ENCODE measurements at places on chromosomes 11 and 22.
A peak's percentile ranks its signal among the peaks of the same experiment; 100 is the strongest.

DNA sequence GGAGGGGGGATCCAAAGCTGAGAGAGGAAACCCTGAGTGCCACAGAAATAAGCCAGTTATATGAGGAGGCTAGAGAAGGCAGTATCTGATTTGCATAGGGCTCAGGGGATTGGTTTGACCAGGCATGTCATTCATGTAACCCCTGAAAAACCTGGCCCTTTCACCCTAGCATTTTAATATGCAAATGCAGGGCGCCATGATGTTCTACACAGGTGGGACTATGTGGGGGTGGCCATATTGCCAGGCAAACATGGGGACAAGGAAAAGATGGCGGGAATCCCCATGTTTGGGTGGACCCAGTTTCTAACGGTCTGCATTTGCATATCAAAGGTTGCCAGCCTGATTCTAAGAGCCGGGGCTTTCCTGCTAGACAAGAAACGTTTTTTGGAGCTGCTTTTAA is 27.2 kb downstream of the CSF2RB start:
- no peak for DNase-seq

- DNase-seq: no peak
These were observed 289.6 kb downstream of the ETS1 start for GRCh38 chr11:128297805-128298204.

GRCh38 chr11:6397156-6397555 is 6.9 kb downstream of the SMPD1 start:
- DNase-seq: no peak

- no peak for DNase-seq
These were observed 81.1 kb upstream of the CHRM4 start for GRCh38 chr11:46472662-46472994.

DNA sequence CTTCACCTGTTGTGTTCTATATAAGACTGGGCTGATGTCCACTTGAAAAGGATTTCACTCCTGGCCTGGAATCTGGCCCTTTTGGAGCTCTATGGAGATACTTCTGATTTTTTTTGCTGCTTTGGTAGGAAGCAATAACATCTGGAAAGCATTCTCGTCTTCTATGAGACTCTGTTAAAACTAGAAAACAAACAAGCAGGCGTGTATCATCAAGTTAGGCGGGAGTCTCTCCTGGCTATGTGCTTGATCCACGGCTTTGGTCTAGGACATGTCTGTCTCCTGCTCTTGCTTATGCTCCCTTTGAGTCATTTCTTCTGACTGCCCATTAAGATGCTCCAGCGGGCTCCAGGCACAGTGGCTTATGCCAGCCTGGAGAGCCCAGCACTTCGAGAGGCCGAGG is 121.4 kb upstream of the TTC12 start:
- no peak for DNase-seq

DNA sequence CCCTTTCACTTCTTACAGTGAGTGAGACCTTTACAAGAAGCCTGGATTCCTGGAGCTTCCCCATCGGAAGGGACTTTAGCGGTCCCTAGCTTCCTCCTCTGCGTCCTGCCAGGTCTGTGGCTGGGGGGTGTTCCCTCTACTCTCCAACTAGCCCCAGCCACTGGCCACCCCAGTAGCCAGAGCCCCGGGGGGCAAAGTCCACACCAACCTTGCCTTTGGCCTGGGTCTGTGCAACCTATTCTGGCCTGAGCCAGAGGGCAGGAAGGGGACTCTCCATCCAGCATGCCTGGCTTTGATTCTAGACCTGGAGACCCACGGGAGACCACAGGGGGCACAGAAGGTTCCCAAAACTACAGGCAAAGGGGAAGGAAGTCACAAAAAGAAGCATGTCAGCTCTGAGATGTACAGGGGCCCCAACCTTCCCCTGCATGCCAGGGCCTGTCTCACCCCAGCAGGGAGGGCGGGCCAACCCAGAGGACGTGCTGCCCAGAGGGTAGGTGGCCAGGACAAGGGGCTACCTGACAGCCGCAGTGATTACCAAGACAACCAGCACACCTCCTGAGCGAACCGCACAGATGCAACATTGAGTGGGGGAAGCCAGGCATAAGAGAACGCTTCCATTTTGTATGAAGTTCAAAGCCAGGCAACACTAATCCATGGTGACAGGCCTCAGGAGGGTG is 52.4 kb downstream of the DSCAML1 start:
- DNase-seq: no peak

- no peak for DNase-seq
These were observed 58.1 kb upstream of the CEP295 start for GRCh38 chr11:93603225-93604007.

- DNase-seq: no peak
These were observed 991.6 kb downstream of the BRD1 start for GRCh38 chr22:48835857-48836672.

GRCh38 chr11:100705447-100705846 is 18.4 kb downstream of the ARHGAP42 start:
- DNase-seq: no peak

GRCh38 chr11:47184711-47185304 is 1.4 kb downstream of the PACSIN3 start:
- DNase-seq: no peak

- DNase-seq: no peak
These were observed 657 bp downstream of the IGHMBP2 start for GRCh38 chr11:68904248-68904847.

DNA sequence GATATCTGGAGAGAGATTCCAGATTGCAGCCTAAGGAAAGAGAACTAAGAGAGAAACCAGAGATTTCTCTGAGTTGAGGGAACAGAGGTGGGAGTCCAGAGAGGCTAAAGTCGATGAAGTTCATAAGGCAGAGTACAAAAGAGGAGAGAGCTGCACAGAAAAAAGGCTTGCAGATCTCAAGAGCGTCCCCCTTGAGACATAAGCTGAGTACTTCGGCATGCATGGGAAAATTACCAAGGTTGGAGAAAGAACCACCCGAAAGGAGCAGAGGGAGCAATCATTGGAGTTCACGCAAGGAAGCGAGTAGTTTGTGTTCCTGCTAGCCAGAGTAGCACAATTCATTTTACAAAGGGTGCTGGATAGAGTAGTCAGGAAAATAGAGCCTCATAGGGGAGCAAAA is 293.5 kb downstream of the TMEM135 start:
- DNase-seq: no peak

DNA sequence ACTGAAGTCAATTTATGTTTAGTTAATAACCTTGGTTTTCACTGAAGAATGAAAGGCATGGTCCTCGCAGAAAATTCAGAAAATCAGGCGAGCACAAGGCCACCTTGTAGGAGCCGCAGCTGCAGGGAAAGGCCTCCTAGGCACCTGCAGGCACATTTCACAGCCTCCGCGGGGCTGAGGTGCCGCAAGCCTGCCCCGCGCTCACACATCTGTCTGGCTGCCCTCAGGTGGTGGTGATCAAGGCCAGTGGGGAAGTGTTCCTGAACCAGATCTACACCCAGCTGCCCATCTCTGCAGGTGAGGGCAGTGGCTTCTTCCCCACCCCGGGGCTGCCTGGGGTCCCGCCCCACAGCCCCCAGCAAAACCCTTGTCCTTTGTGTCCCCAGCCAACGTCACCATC is 10.5 kb downstream of the MUC5AC start:
- DNase-seq: no peak

DNA sequence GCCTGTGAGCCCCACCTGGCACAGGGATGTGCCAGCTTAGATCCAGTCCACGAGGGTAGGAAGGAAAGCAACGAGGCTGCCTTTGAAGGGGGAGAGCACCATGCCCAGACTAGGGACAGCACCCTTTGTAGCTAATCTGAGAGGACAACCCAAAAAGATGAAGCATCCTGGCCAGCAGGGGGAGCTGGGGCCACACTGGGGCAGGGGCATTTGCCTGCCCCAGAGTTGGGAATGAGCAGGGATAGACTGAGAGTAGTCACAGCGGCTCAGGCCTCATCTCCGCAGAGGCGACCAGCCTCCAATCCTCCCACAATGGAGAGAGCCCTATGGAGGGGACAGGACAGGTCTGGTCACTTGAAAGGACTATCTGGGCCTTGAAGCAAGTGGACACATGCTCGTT is 16.4 kb downstream of the LMO1 start:
- no peak for DNase-seq

- DNase-seq: no peak
These were observed 28.6 kb downstream of the FAM76B start for GRCh38 chr11:95760941-95761340.

GRCh38 chr11:60084631-60085273 is 3.7 kb upstream of the MS4A2 start:
- no peak for DNase-seq

GRCh38 chr11:78688460-78688859 is 113.8 kb upstream of the NARS2 start:
- DNase-seq: no peak

- DNase-seq: no peak
These were observed 12.0 kb downstream of the NPAT start for GRCh38 chr11:108210441-108210840.

- DNase-seq: no peak
These were observed 314.1 kb downstream of the CTTN start for GRCh38 chr11:70712471-70712870.

DNA sequence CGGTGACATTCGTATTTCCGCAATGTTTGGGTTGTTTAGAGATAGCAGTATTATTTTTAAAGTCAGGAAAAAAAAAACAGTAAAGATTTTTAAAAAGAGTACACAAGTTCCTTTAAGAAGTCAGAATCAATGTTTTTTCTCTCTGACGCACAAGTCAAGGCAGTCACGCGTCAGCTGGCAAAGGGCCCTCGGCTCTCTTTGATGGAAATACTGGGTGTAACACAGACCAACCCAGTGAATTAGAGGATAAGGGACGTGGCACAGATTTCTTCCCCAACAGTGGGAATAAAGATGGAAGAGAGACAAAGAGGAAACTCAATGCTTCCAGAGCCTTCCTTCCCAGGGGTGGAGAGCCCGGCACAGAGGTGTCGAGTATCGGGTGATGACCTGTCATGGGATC is 13.4 kb downstream of the ASCC2 start:
- DNase-seq: no peak

DNA sequence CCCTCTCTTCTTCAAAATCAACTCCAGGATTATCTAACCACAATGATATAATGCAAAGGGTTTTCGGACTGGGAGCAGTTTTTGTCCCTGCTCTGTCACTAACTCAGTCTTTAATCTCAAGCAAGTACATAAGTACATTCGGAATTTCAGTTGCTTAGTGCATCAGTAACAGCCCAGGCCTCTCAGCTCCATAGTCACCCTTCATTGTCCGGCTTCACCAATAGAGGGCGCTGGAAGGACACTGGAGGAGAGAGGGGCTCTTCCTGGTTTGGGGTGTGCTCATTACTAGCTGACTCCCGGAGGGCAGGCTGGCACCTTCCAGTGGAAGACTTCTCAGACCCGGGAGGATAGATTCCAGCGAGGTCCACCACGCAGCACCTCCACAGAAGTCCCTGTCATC is 90.4 kb upstream of the PDGFD start:
- DNase-seq: no peak

GRCh38 chr22:26904483-26904882 is 247.1 kb downstream of the MIAT start:
- DNase-seq: no peak

- DNase-seq: no peak
These were observed 86.4 kb upstream of the PICALM start for GRCh38 chr11:86155200-86155844.

DNA sequence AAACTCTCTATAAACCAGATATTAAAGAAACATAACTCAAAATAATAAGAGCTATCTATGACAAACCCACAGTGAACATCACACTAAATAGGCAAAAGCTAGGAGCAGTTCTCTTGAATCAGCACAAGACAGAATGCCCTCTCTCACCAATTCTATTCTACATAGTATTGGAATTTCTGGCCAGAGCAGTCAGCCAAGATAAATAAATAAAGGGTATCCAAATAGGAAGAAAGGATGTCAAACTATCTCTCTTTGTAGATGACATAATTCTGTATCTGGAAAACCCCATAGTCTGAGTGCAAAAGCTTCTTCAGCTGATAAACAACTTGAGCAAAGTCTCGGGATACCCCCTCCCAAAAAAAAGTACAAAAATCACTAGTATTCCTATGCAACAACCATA is 359.8 kb downstream of the LRRC4C start:
- no peak for DNase-seq

GRCh38 chr11:72965672-72966071 is 151.5 kb downstream of the ATG16L2 start:
- no peak for DNase-seq

GRCh38 chr22:38872172-38872830 is at the start of gene CBX6:
Gene CBX6, minus strand, starts transcription at chr22:38872216. Its CDS starts 26 bp downstream, at chr22:38872190.
- peak; percentile 89 for DNase-seq

DNA sequence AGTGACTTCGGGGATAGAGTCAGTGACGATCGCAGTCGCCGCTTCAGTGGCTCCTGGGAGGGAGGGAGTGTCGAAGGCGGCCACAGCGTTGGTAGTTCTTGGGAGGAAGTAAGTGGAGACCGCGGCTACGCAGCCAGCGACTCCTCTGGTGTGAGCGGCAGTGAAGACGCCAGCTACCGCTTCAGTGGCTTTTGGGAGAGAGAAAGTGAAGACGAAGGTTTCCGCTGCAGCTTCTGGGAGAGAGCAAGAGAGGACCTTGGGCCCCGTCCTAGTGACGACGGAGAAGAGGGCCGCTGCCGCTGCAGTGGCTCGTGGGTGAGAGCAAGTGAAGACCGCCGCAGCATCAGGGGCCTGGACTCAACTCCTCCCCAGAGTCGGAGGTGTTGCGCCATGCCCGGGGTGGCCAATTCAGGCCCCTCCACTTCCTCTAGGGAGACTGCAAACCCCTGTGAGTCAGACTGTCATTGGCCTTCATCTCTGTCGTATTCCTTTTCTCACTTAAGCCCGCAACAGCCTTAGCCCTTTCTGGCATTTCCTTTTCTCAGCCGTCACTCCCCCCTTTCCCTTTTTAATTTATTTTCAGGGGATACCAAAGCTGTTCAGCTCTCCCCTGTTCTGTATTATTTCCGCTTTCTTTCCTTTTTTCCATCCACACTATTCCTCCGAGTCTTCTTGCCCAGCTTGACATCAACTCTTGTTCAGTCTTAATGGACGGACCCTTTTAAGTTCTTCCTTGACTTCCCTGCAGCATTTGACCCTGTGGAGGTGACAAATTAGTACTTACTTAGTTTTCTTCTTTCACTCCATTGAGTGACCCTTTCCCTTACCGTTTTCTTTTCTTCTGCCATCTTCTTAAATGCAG is 1.0 kb downstream of the ANKRD42 start:
- peak; percentile 27 for DNase-seq

DNA sequence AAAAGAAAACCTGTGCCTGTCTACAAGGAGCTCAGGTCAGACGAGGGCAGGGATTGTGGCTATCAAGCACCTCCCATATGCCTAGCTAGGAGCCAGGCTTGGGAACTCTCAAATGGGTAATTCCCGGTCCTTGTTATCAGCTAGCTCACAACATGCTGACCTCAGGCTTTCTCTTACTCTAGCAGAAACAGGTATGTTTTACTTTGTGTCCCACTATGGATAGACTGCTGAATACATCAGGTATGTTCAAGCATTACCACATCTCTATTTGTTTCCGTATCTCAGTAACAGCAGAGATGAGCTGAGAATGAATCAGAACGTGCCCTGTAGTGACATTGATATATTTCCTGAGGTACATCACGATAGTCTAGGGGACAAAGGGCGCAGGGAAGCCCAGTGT is 29.4 kb downstream of the SHISA8 start:
- DNase-seq: no peak

DNA sequence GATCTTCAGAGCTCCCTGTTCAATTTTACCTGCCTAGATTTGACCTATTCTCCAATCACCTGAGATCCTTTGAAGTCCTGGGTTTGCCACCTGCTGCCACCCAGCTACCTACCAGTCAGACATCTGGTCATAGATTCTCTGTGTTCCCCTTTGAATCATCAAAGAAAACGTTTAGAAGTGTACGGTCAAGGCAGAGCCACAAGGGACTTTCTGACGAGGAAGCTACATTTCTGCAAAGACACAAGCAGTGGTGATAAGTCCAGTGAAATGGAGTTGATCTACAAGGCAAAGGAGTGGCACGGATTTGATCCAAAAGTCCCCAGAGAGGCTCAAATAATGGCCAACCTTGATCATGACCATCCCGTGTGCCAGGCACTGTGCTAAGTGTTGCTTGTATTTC is 549.9 kb downstream of the MIAT start:
- DNase-seq: no peak

Data from activated CD8-positive, alpha-beta memory T cell treated with anti-CD3 and anti-CD28 coated beads for 4 hours (primary cell).